PC-3 (cell line): ENCODE measurements at places on chromosomes 13 and 19.
A peak's percentile ranks its signal among the peaks of the same experiment; 100 is the strongest.

DNA sequence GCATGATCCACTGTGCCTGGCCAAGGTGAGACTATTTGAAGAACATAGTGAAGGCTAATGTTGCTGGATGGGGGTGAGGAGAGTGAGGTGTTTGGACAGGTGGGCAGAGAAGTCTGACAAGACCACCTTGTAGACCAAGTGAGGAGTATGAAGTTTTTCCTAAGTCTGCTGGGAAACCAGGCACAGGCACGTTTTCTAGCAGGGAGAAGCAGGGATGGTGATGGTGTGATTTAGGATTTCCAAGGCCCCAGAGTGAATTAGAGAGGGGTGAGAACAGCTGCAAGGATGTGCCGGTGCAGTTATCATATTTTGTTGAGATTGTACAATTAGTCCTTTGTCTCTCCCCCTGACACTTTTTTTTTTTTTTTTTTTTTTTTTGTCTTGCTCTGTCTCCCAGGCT is 5.6 kb upstream of the PKN1 start:
- no peak for DNase-seq

DNA sequence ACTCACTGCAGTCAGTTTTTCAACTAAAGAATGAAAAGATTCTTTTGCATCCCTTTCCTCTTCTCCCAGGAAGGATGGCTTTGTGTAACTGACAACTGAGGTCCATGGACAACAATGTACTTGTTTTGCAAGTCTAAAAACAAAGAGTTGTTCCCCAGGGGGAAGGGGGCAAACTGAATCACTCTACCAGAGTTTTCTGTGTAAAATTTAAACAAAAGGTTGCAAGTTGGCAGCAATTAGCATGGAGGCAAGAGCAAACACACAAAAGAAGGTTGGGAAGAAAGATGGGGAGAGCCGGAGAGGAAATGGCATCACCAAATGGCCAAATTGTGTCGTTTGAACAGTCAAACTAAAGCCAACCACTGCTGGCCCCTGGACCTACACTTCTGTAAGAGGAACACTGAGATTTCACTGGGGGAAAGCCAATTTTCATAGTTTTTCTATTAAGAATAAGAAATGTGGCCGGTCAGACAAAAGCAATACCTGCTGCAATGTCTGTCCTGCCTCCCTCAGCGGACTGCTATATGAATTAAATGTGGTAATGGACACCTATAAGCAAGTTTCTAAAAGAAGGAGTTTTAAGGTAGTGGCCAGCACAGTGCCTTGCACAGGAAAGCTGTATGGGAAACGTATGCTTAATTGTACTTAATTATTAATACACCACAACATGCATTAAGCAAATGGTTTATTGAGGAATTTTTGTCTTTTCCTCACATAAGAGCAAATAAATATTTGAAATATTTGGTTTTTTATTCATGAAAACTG is 16.1 kb upstream of the SACS start:
- DNase-seq, result no peak

GRCh38 chr13:87128036-87128435 is 543.1 kb upstream of the SLITRK5 start:
- DNase-seq, result no peak

GRCh38 chr13:85549819-85550218 is 249.4 kb downstream of the SLITRK6 start:
- DNase-seq, result no peak

- DNase-seq, result peak; percentile 73
These were observed 4.3 kb downstream of the FAAP24 start for GRCh38 chr19:32976223-32976805.

DNA sequence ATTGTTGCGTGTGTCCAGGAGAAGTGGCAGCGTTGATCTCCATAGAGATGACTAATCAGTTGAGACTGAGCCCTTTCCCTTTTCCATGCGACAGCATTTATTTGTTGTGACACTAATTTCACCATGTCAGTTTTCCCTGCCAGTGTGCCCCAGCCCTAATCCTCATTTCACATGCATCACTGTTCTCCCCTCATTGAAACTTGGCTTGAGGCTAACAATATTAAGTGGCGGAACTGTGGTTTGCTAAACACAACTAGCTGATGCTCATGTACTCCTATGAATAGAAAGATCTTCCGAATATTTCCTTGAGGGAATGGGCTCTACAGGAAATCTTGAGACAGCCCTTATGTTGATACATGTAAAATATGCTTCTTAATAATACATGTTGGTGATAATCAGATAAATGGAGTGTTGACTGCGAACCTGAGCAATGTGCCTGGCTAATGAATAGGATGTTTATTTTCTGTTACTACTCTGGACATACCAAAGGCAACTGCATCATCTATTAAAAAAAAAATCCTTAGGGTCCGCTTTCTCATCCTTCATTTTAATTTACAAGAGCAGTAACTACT is 258.6 kb downstream of the ATP8A2 start:
- DNase-seq, result no peak

- no peak for DNase-seq
These were observed 70.6 kb downstream of the HSPH1 start for GRCh38 chr13:31090961-31091624.

GRCh38 chr13:39565036-39565949 is 37.7 kb downstream of the LHFPL6 start:
- peak; percentile 82 for DNase-seq

GRCh38 chr13:112908342-112908741 is 60.7 kb upstream of the MCF2L start:
- no peak for DNase-seq

GRCh38 chr19:41844601-41845000 is at the start of gene LYPD4:
LYPD4 (minus strand) TSS chr19:41844683; CDS start chr19:41839285, 5,398 bp downstream.
- DNase-seq, result no peak

DNA sequence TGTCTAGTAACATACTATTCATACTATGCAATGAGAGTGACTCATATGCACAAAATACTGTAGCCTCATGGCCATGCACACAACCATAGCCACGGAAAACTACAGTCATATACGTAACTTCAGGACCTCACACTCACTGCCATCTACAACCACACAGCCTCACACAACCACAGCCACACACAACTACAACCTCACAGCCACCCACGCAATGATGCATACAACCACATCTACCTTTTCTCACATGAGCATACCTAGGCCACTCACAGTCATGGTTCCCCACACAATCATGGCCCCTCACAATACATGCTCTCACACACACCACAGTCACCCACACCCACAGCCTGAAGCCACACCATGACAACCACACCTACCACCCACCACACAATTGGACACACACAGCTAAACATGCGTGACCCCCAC is 8.7 kb upstream of the TNFSF14 start:
- peak; percentile 79 for DNase-seq

DNA sequence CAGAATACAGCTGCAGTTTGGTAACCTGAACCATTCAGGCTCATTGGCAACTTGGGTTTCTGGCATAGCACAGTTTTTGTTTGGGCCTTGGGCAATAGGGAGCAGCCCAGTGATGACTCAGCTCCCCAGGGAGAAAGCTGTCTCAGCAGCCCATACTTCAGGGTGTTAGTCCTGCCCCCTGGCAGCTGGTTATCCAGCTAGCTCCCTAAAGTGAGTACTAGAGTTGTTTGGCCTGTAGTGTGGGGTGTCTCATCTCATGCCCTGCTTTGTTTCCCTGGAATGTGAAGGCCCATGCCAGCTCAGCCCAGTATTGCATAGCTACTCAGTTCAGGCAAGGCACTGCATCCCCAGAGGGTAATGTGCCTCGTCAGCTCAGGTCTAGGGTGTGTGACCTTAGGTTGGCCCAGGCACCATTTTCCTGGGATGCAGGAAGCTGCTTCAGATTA is 18.2 kb upstream of the ZNF543 start:
- peak; percentile 94 for DNase-seq

DNA sequence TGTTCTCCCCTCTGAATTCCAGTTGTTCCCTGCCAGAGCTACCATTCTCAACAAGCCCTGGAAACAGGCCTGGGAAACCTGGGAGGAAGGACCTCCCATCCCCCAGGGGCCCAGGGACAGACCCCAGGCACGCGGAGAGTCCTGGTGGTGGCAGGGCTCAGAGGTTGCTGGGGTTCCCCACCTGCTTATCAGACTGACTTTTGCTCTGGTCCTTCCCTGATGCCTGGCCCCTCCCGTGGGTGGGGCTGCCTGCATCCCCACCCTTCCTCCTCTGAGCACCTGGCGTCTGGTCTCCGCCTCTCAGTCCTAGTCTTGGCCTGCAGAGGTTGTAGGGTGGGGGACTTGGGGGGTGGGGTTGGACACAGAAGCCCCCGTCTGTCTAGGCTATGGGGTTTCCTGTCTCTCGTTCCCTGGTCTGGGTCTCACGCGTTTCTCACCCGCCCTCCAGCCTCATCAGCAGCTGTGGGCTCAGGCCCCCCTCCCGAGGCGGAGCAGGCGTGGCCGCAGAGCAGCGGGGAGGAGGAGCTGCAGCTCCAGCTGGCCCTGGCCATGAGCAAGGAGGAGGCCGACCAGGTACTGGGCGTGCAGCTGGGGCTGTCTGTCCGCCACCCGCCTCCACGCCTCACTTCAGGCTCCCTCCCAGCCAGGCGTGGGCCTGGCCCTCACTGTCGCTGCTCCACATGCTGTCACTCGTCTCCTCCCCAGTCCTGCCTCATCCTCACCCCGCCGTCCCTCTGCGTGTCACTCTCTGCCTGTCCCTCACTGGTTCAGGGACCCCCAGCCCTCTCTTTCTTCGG is 13.6 kb downstream of the EPN1 start:
- DNase-seq, result no peak

- DNase-seq, result no peak
These were observed 1.1 kb upstream of the PPP1R12C start for GRCh38 chr19:55118401-55118991.
